Heart right ventricle (tissue), 16 donors: ENCODE measurements at places on chromosomes 4 and X. TPM values are rescaled to one million over a fixed set of nuclear protein-coding genes. Genes with fewer than 3 reads are reported as not detected.
A peak's percentile ranks its signal among the peaks of the same experiment; 100 is the strongest.

- H3K4me3 ChIP-seq = no peak overlapping the region
- H3K4me1 ChIP-seq = no peaks in the 10 kb centered on the region
- H3K27ac ChIP-seq = no peak overlapping the region
Observed at GRCh38 chr4:68283714-68284113, 38.2 kb upstream of the TMPRSS11B start.

- no peaks in the 10 kb centered on the region for H3K27me3 ChIP-seq
- no peak overlapping the region for H3K27ac ChIP-seq
- DNase-seq = no peak
- H3K36me3 ChIP-seq = no peaks in the 10 kb centered on the region
- H3K4me1 ChIP-seq = no peaks in the 10 kb centered on the region
- no peak overlapping the region for H3K4me3 ChIP-seq
Observed at GRCh38 chr4:169366821-169367220, 96.1 kb upstream of the SH3RF1 start.

DNA sequence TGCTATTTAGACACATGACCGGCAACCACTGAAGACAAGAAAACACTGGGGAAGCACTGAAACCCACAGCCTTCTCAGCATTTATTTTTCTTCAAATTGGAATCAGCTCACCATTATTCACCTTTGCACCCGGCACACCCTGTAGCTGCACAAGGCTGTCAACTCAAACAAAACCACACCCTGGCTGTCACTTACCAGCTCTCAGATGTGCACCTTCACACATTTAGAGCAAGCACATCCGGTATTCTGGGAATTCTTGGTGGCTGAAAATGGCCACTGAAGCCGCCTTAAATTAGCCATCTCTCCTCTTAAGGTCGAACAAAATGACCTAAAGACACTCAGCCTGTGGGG is 5.9 kb downstream of the ZFYVE28 start:
- no peaks in the 10 kb centered on the region for H3K27me3 ChIP-seq
- H3K36me3 ChIP-seq = no peaks in the 10 kb centered on the region
- H3K4me1 ChIP-seq = peaks cover 29% of the 10 kb centered on the region
- H3K27ac ChIP-seq = peak overlapping the region; percentile 76
- DNase-seq = no peak

The TMEM131L gene
- 33.6 TPM for total RNA-seq
